ENCODE measurements at places on chromosomes 4 and X. TPM values are rescaled to one million over a fixed set of nuclear protein-coding genes. Genes with fewer than 3 reads are reported as not detected.

Gene KDR
- total RNA-seq: 24.7 TPM

Gene CXCL11
- not detected for total RNA-seq

Gene ANXA10
- not detected for total RNA-seq

Gene HPGD
- 29.5 TPM for total RNA-seq

- H3K36me3 ChIP-seq: no peaks in the 10 kb centered on the region
- peak overlapping the region; percentile 61 for H3K27ac ChIP-seq
- H3K27me3 ChIP-seq: no peaks in the 10 kb centered on the region
- peaks cover 99% of the 10 kb centered on the region for H3K4me1 ChIP-seq
- H3K4me3 ChIP-seq: no peak overlapping the region
These were observed 17.4 kb downstream of the KLF3 start for GRCh38 chr4:38681281-38681991.

- H3K4me1 ChIP-seq: no peaks in the 10 kb centered on the region
- H3K27me3 ChIP-seq: peaks cover 5% of the 10 kb centered on the region
- H3K27ac ChIP-seq: no peak overlapping the region
- H3K36me3 ChIP-seq: no peaks in the 10 kb centered on the region
These were observed 5.0 kb downstream of the PNCK start for GRCh38 chrX:153668423-153669173.

DNA sequence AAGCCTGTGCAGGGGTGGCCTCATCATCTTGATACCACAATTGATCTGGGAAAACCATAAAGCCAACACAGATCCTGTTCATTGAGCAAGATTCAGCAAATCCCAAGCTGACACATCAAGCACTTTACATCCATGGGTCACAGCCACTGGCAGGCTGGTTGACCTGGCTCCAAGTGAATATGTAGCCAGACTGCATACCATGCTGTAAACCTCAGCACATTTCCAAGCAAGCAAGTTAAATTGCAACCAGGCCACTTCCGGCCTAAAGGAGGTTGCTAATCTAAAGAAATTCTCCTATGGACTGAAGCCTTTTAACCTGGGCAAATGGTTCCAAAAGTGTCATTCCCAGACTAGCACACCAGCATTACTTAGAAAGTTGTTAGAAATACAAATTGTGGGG is 54.4 kb upstream of the USP26 start:
- no peaks in the 10 kb centered on the region for H3K27me3 ChIP-seq
- no peak for ATAC-seq
- no peaks in the 10 kb centered on the region for H3K4me1 ChIP-seq
- no peaks in the 10 kb centered on the region for H3K36me3 ChIP-seq
- H3K4me3 ChIP-seq: no peak overlapping the region
- no peak overlapping the region for H3K27ac ChIP-seq

GRCh38 chr4:19386786-19387185 is 864.9 kb upstream of the SLIT2 start:
- no peak overlapping the region for H3K27ac ChIP-seq
- no peaks in the 10 kb centered on the region for H3K27me3 ChIP-seq
- no peak overlapping the region for H3K4me3 ChIP-seq
- no peak for ATAC-seq
- H3K36me3 ChIP-seq: no peaks in the 10 kb centered on the region
- H3K4me1 ChIP-seq: no peaks in the 10 kb centered on the region

- no peaks in the 10 kb centered on the region for H3K27me3 ChIP-seq
- no peak overlapping the region for H3K4me3 ChIP-seq
- H3K27ac ChIP-seq: no peak overlapping the region
- peaks cover 92% of the 10 kb centered on the region for H3K36me3 ChIP-seq
These were observed 62.3 kb downstream of the ACOX3 start for GRCh38 chr4:8378101-8378724.

DNA sequence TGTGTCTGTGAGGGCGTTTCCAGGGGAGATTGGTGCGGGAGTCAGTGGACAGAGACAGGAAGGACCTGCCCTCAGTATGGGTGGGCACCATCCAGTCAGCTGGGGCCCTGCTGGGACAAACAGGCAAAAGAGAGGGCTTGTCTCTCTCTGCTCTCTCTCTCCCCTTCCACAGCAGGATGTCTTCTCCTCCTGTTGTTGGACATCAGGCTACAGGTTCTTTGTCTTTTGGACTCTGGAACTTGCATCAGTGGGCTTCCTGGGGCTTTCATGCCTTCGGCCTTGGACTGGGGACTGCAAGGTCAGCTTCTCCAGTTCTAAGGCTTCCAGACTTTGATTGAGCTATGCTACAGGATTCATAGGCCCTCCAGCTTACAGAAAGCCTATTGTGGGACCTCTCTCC is 59.6 kb downstream of the ADGRA3 start:
- ATAC-seq: no peak
- no peak overlapping the region for H3K4me3 ChIP-seq
- H3K27me3 ChIP-seq: no peaks in the 10 kb centered on the region

DNA sequence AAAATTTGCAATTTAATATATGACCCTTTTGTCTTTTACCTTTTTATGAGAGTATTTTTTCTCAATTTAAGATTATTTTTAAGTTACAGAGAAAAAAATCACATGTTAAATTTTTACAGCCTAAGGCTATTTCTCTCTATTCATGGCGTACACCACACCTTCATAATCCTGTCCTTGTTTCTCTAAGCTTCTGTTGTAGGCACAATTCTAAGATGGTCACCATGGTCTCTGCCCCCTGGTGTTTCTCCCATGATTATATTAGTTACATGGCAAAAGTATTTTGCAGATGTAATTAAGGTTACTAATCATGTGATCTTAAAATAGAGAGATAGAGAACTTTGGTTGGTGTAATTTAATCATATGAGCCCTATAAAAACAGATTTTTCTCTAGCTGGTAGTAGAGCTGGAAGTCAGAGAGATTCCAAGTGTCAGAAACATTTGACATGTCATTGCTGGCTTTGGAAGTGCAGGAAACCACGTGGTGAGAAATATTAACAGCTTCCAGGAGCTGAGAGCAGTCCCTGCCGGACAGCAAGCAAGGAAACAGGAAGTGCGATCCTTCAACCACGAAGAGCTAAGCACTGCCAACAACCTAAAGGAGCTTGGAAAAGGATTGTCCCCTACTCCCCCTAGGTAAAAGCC is 89.8 kb downstream of the EIF4E start:
- H3K4me3 ChIP-seq: no peak overlapping the region
- no peak overlapping the region for H3K27ac ChIP-seq
- no peaks in the 10 kb centered on the region for H3K27me3 ChIP-seq
- no peaks in the 10 kb centered on the region for H3K36me3 ChIP-seq
- peak; percentile 43 for ATAC-seq

- no peak overlapping the region for H3K4me3 ChIP-seq
- H3K36me3 ChIP-seq: no peaks in the 10 kb centered on the region
- H3K27ac ChIP-seq: no peak overlapping the region
These were observed 2.2 kb upstream of the CLDN2 start for GRCh38 chrX:106917830-106918500.

DNA sequence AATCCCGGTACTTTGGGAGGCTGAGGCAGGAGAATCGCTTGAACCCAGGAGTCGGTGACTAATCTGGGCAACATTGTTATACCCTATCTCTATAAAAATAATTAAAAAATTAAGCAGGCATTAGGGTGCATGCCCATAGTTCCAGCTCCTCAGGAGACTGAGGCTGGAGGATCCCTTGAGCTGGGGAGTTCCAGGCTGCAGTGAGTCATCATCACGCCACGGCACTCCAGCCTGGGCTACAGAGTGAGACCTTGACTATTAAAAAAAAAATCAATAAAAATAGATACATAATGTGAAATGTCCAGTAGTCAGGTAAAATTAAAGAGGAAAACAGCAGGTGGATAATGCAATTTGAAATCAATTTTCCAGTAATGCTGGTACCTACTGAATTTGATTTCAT is 14.6 kb downstream of the ADGRL3 start:
- no peaks in the 10 kb centered on the region for H3K4me1 ChIP-seq
- no peak overlapping the region for H3K4me3 ChIP-seq
- ATAC-seq: no peak
- no peaks in the 10 kb centered on the region for H3K27me3 ChIP-seq
- no peak overlapping the region for H3K27ac ChIP-seq

GRCh38 chrX:112164420-112164819 is 81.8 kb upstream of the TRPC5 start:
- no peak overlapping the region for H3K4me3 ChIP-seq
- no peak for ATAC-seq
- H3K27ac ChIP-seq: no peak overlapping the region
- no peaks in the 10 kb centered on the region for H3K36me3 ChIP-seq

GRCh38 chr4:6710282-6710681 is 617 bp upstream of the MRFAP1L1 start:
- H3K4me3 ChIP-seq: peak overlapping the region; percentile 66
- no peaks in the 10 kb centered on the region for H3K36me3 ChIP-seq
- peaks cover 45% of the 10 kb centered on the region for H3K4me1 ChIP-seq

DNA sequence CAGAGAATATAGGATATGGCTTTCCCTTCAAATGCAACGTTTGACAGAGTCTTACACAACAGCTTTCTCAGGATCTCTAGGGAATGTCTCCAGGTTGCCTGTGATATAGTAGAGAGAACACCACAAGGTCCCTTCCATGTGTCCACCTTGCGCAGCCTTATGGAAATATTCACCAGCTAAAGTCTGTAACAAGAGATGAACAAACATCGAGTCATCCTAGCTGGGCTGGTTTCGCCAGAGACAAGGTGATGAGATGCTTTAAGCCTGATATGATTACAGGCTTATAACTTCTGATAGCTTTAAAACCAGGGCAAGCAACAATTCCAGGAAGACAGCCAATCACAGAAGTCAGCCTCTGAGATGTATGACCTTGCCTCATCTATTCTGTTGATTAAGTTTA is 83.8 kb downstream of the SEL1L3 start:
- ATAC-seq: no peak
- no peaks in the 10 kb centered on the region for H3K36me3 ChIP-seq
- H3K4me3 ChIP-seq: no peak overlapping the region
- no peak overlapping the region for H3K27ac ChIP-seq
- no peaks in the 10 kb centered on the region for H3K4me1 ChIP-seq
- H3K27me3 ChIP-seq: no peaks in the 10 kb centered on the region

- H3K27ac ChIP-seq: no peak overlapping the region
- H3K27me3 ChIP-seq: no peaks in the 10 kb centered on the region
- ATAC-seq: no peak
These were observed 454.2 kb downstream of the NLGN4X start for GRCh38 chrX:5774446-5774845.

GRCh38 chrX:42096265-42096920 is 173.0 kb upstream of the CASK start:
- no peak for ATAC-seq
- H3K4me1 ChIP-seq: no peaks in the 10 kb centered on the region
- no peak overlapping the region for H3K27ac ChIP-seq
- no peak overlapping the region for H3K4me3 ChIP-seq

DNA sequence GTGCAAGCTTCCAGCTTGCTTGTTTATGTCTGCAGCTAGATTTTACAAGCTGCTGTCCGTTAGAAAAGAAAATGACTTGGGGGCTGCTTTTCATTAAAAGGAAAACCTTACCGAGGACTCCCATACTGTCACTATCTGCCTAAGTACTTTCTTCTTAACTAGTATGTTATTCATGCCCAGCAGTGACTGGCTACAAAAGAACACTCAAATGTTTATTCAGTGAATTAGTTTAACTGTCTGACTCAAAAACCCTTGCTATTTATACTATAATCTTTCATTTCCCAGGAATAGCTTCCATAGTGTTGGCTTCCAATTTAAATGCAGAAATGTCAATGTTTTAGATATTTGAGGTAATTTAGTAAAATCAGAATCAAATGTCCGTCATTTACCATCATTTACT is 164.9 kb downstream of the DTHD1 start:
- no peak overlapping the region for H3K4me3 ChIP-seq
- H3K27me3 ChIP-seq: no peaks in the 10 kb centered on the region
- no peak overlapping the region for H3K27ac ChIP-seq
- H3K36me3 ChIP-seq: no peaks in the 10 kb centered on the region

- H3K27me3 ChIP-seq: no peaks in the 10 kb centered on the region
- ATAC-seq: no peak
- no peaks in the 10 kb centered on the region for H3K36me3 ChIP-seq
- H3K27ac ChIP-seq: no peak overlapping the region
- no peak overlapping the region for H3K4me3 ChIP-seq
These were observed 1976.7 kb upstream of the ADGRL3 start for GRCh38 chr4:59223292-59223941.

GRCh38 chr4:82865592-82865991 is 25.4 kb downstream of the SEC31A start:
- H3K27ac ChIP-seq: peak overlapping the region; percentile 38
- ATAC-seq: peak; percentile 76
- H3K4me1 ChIP-seq: peaks cover 11% of the 10 kb centered on the region
- H3K36me3 ChIP-seq: peaks cover 95% of the 10 kb centered on the region

DNA sequence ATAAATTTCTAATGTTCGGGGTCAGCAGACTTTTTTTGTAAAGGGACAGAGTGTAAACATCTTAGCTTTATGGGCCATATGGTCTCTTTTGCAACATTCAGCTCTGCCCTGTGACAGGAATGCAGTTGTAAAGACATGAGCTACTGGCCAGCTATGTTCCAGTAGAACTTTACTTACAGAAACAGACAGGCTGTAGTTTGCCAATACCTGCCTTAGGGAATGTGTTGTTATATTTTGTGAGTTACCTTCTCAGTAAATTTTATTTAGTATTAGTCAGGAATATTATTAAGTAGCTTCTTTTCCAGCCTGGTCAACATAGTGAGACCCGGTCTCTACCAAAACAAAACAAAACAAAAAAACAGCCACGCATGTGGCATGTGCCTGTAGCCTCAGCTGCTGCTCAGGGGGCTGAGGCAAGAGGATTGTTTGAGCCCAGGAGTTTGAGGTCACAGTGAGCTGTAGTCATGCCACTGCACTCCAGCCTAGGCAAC is 48.7 kb downstream of the HTT start:
- no peaks in the 10 kb centered on the region for H3K36me3 ChIP-seq
- ATAC-seq: peak; percentile 67
- no peaks in the 10 kb centered on the region for H3K27me3 ChIP-seq
- H3K4me1 ChIP-seq: peaks cover 61% of the 10 kb centered on the region
- no peak overlapping the region for H3K4me3 ChIP-seq

- no peaks in the 10 kb centered on the region for H3K4me1 ChIP-seq
- no peaks in the 10 kb centered on the region for H3K36me3 ChIP-seq
- no peak overlapping the region for H3K4me3 ChIP-seq
- no peak for ATAC-seq
These were observed 35.2 kb upstream of the SPINK2 start for GRCh38 chr4:56856656-56857055.

- H3K4me3 ChIP-seq: no peak overlapping the region
- H3K4me1 ChIP-seq: no peaks in the 10 kb centered on the region
- no peak overlapping the region for H3K27ac ChIP-seq
- H3K27me3 ChIP-seq: no peaks in the 10 kb centered on the region
- no peak for ATAC-seq
- no peaks in the 10 kb centered on the region for H3K36me3 ChIP-seq
These were observed 884.2 kb downstream of the GLUD2 start for GRCh38 chrX:121931567-121931966.

DNA sequence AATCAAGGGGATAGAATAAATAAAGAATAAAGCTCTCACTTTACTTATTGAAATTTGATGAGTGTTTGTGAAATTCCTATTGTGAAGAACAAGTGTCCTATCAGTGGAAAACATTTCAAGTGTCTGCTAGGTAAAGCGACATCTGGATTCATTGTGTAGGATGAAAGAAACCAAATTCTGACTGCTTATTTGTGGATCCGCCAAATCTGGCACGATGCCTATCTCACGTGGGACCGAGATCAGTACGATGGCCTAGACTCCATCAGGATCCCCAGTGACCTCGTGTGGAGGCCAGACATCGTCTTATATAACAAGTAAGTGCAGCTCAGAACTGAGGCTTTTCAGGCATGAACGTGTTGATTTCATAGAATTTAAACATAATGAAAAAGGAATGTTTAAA is 1.9 kb downstream of the CHRNA9 start:
- H3K27me3 ChIP-seq: no peaks in the 10 kb centered on the region
- no peak for ATAC-seq
- H3K36me3 ChIP-seq: no peaks in the 10 kb centered on the region
- no peak overlapping the region for H3K4me3 ChIP-seq
- H3K4me1 ChIP-seq: no peaks in the 10 kb centered on the region

GRCh38 chr4:175674219-175674618 is 137.8 kb downstream of the GPM6A start:
- no peak overlapping the region for H3K27ac ChIP-seq
- no peaks in the 10 kb centered on the region for H3K4me1 ChIP-seq
- H3K36me3 ChIP-seq: no peaks in the 10 kb centered on the region
- ATAC-seq: no peak
- H3K4me3 ChIP-seq: no peak overlapping the region
